ENCODE measurements at places on chromosomes 5 and 9. TPM values are rescaled to one million over a fixed set of nuclear protein-coding genes. Genes with fewer than 3 reads are reported as not detected.

Gene JAK2
- 6.4 TPM for total RNA-seq

Gene ARL10
- 5.2 TPM for total RNA-seq

Gene MFAP3
- total RNA-seq, result 34.6 TPM

Gene TAF11L2
- not detected for total RNA-seq

Gene TNC
- 12.7 TPM for total RNA-seq

Gene ADGRD2
- total RNA-seq, result 0.07 TPM

Gene ADRB2
- total RNA-seq, result 36.9 TPM

Gene TXNDC8
- not detected for total RNA-seq

- DNase-seq, result no peak
These were observed 90.2 kb downstream of the C5orf15 start for GRCh38 chr5:133878236-133878555.

- no peak for DNase-seq
These were observed 317.1 kb upstream of the CCNH start for GRCh38 chr5:87729781-87730180.

Gene TMEM174
- total RNA-seq, result not detected

Gene DMRT3
- not detected for total RNA-seq

DNA sequence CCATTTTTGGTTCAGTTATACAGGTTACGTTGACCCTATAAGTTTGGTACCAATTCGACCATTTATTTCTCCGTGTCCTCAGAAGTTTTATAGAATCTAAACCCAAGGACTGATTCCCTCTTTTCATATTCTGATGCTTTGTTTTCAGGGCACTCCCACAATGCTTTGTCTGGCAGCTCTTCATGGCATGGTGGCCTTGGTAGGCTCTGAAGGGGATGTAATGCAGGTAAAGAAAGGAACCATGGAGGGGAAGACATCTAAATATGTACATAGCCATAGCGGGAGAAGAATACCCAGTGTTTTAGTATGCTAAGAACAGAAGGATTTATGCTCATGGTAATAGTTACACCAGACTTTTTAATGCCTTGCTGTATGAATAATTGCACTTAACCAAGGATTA, 82.7 kb downstream of the HACD4 start:
- DNase-seq, result no peak
